Activated CD8-positive, alpha-beta memory T cell treated with anti-CD3 and anti-CD28 coated beads for 1 hour (primary cell): ENCODE measurements at places on chromosomes 4 and X.
A peak's percentile ranks its signal among the peaks of the same experiment; 100 is the strongest.

GRCh38 chr4:182925298-182925757 is 8.1 kb upstream of the DCTD start:
- DNase-seq, result peak; percentile 18

DNA sequence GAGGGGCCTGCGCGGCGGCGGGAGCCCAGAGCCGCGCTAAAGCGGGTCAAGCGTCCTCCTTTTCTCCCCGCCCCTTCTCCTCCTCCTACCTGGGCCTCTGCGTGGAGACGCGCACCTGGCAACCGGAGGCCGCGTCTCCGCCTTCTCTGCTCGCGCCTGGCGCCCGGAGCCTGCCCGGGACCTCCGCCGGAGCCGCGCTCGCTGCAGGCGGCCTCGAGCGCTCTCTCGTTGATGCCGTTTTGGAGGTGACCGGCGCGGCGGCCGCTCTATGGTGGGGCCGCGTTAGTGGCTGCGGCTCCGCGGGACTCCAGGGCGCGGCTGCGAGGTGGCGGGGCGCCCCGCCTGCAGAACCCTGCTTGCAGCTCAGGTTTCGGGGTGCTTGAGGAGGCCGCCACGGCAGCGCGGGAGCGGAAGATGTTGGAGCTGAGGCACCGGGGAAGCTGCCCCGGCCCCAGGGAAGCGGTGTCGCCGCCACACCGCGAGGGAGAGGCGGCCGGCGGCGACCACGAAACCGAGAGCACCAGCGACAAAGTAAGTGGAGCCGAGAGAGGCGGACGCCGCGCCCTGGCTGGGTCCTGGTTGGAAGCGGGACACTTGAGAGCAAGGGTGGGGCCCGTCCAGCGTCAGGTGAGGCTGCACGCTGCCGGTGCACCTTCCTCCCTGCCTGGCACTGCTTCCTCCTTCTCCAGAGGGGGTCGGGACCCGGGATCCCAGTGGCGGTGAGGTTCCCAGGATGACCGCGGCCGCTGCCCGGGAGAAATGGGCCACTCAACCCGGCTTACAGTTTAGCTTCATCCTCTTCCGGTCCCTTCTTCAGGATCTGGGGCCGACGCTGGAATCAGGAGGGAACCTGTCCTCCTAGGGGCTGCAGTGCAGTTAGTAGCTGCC is at the start of gene CDS1:
TSS of gene CDS1 (plus strand) at position 140 of the 888 bp plus-strand sequence. CDS start at position 415, 275 bp downstream.
- DNase-seq, result peak; percentile 28

DNA sequence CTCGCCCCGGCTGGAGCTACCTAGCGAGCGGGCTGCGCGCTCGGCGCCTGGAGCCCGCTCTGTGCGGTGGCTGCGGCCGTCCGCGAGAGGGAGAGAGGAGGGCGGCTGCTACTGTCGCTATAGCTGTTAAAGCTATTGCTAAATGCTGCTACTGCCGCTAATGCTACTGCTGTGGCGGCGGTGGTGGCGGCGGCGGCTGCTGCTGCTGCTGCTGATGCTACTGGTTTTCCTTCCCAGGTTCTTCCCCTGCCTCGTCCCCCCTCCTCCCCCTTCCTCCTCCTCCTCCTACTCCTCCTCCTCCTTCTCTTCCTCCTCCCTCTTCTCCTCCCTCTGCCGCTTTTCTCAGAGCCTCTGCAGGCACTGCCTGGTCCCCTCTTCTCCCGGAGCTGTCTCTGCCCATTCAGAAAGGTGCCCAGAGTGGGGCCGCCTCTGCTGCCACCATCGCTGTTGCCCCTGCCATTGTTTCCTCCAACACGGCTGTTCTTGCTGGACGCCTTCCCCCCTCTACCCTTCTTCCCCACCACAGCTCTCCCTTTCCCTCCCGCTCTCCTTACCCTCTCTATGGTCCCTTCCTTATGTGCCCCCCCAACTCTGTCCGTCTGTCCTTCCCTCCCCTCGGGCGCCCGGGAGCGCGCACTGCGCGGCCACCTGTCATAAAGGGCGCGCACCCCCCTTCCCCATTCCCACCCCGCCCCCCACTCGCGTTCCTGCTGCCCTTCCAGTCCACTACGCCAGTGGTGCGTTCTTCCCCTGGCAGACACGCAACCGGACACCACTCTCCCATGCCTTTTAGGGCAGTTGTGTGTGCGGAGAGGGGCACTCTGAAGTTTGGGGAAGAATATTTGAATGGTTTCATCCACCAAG is at the start of gene NEXMIF:
TSS of gene NEXMIF (minus strand) at position 228 of the 864 bp plus-strand sequence.
- DNase-seq, result no peak

- no peak for DNase-seq
These were observed 125.4 kb upstream of the EOLA2 start for GRCh38 chrX:150063674-150064073.

- no peak for DNase-seq
These were observed 265.3 kb downstream of the FRMPD4 start for GRCh38 chrX:12403474-12404082.

- DNase-seq, result no peak
These were observed 222.7 kb downstream of the COL25A1 start for GRCh38 chr4:109079731-109080130.

DNA sequence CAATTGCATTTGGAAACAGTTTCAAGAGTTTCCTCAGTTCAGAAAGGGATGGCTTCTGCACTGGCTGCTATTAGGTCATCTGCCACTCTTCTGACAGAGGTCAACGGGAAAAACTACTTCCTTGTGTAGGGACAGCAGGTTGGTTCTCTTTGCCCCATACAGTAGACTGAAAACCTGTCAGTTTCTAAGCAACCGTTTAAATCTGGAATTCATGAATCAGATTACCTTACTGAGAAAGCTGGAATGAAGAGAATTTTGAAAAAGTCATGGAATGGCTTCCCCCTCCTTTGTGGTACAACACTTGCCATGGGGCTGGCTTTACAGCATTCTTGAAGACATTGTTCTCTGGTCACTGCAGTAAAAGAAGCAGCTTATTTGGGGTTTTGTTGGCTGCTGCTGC is 240.3 kb downstream of the IL1RAPL2 start:
- no peak for DNase-seq

GRCh38 chr4:189232274-189232673 is 708.4 kb upstream of the FRG1 start:
- no peak for DNase-seq

DNA sequence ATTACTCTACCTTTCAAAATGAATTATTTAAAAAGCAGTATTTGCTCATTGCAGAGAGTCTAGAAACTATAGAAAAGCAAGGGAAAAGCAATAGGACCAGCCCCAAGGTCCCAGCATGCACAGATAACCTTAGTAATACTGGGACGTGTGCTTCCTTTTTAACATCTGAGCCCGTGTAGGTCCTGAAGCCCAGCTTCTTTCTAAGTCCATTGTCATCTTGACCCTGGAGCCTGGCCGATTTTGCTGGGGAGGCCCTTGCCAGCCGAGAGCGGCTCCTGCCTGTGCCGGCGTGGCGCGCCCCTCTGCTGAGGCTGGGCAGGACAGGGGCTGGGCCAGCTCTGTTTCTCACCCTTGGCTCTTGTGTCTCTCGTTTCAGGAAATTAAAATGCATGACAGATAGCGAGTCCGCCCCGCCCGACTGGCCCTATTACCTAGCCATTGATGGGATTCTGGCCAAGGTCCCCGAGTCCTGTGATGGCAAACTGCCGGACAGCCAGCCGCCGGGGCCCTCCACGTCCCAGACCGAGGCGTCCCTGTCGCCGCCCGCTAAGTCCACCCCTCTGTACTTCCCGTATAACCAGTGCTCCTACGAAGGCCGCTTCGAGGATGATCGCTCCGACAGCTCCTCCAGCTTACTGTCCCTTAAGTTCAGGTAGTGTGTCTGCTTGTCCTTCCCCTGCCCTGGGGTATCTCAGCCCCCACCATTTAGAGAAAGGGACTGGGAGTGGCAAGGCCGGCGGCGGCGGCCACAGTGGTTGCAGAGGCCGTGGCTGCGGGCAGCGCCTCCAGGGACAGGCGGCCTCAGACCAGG is 4.1 kb downstream of the MSANTD1 start:
- DNase-seq, result no peak

GRCh38 chrX:45860450-45860849 is 659.8 kb upstream of the DIPK2B start:
- DNase-seq, result no peak

- no peak for DNase-seq
These were observed 431.2 kb downstream of the GASK1B start for GRCh38 chr4:157741642-157742041.

DNA sequence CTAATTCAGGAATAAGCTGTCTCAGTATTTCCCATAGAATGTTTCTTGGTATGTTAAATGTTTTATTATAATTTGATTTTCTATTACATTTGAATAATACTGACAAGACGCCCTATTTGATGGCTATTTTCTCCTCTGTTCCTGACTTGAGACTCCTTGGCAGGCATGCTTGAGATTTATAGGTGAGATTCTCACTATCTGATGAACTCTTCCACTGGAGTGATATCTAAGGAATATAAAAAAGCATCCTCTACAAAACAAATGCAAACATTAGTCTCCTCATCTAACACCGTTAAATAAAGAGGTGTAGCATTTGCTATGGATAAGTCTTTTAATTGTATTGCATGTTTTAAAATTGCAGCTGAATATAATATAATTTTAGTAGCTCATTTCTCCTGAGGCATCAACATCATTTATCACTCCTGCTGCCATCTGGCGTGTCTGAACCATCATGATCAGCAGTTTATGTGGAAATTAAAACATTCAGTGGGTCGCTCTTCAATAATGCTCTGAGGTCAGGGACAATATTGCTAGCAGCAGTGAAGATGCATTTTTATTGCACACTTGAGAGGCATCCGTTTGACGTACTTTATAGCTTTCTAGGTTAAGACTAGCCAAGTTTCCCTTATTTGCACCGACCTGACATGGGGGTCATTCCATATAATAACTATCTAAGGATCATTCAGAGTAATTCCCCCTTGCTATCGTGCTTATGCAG is 210.4 kb upstream of the GALNTL6 start:
- no peak for DNase-seq

GRCh38 chr4:133493776-133494175 is 344.7 kb downstream of the PCDH10 start:
- no peak for DNase-seq

DNA sequence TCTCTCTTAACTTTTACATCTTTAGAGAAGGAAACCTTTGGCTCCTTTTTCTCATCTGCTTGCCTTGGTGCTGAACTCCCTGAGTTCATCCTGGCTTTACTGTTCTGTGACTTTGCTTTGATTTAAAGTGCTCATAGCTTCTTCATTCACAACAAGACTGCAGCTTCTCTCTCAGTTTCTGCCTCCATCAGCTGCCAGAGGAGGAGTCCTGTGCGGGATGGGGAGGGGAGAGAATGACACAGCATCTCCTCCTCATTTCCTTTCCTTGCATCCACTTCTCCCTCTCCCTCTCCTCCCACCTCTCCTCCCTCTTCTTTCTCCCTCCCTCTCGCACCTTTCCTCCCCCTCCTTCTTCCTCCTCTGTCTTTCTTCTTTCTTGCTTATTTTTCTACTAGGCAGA is 42.0 kb downstream of the CBLL2 start:
- no peak for DNase-seq
